Activated CD4-positive, alpha-beta T cell treated with anti-CD3 and anti-CD28 coated beads, Interleukin-2, amount 10 ng/mL, durations not matched to agents 24 days and 14 days (primary cell): ENCODE measurements at places on chromosomes 11 and 22. TPM values are rescaled to one million over a fixed set of nuclear protein-coding genes. Genes with fewer than 3 reads are reported as not detected.

- DNase-seq = no peak
These were observed 33.5 kb upstream of the TOLLIP start for GRCh38 chr11:1342946-1343345.

Gene OR52I1
- total RNA-seq = not detected in 2 replicates

GRCh38 chr11:112584672-112585071 lies 324.0 kb upstream of the PLET1 start:
- DNase-seq = no peak

- DNase-seq = no peak
These were observed 54.0 kb downstream of the C11orf91 start for GRCh38 chr11:33646629-33647028.

- DNase-seq = no peak
These were observed 24.2 kb downstream of the FBLN1 start for GRCh38 chr22:45526768-45527360.

Gene PGA3
- total RNA-seq = not detected in 2 replicates

DNA sequence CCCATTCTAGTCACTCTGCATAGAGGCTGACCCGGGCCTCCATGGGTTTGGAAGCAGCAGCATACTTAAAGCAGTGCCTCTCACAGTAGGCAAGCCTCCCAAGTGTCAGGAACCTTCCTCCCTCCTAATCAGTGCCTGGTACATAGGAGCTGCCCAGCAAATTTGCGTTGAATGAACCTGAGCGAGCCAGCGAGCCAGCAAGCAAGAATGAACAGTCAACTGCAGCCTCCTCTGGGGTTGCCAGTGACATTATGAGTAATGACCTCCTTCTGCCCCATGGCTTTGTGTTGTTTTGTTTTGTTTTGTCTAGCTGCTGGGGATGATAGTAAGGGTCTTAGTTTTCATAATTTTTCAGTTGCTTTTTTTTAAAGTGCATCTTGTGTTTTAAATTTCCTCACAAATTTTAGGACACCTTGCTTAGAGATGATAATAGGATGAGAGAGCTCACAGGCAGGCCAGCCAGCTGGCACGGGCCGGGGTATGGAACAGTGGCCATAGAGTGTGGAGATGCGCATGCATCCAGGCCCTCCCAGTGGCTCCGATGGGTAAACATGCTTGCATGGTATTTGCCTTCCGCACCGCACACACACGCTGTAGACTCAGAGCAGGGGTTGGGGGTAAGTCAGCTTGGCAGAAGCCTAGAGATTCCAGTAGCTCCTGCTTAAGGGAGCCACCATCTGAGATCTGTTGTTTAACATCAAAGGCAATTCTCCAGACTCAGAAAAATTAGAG lies 36.1 kb downstream of the TTC12 start:
- no peak for DNase-seq

- no peak for DNase-seq
These were observed 116.2 kb downstream of the NECTIN1 start for GRCh38 chr11:119612814-119613213.

DNA sequence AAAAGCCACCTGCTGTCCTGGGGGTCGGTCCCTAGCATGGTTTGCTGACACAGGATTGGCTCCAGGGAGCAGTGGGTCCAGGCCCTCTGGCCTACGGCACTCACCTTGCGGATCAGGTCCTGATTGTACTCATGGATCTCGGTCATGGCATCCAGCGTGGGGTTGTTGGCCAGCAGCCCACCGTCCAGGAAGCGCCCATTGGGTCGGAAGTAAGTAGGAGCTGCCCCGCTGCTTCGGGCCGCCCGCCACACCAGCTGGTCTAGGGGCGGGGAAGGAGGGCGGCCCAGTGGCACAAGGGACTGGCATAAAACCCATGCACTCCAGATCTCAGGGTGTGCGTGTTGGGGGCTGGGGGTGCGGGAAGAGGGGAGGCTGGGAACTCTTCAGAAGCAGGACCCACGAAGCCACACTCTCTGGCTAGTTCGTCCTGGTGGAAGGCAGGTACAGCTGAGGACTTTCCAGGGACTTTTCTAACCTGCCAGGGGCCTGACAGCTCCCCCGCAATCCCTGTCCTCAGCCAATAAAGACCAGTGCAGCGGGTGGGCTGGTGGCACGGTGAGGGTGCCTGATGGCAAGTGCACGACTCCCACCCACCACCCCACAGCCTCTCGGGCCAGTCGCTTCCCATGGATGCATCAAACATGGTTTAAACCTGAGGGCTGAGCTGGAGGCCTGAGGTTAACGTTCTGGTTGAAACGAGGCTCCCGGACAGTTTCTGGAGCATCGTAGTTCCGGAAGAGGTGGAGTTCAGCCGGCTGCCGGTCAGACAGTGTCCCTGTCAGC lies 5.1 kb upstream of the BAIAP2L2 start:
- DNase-seq = no peak

DNA sequence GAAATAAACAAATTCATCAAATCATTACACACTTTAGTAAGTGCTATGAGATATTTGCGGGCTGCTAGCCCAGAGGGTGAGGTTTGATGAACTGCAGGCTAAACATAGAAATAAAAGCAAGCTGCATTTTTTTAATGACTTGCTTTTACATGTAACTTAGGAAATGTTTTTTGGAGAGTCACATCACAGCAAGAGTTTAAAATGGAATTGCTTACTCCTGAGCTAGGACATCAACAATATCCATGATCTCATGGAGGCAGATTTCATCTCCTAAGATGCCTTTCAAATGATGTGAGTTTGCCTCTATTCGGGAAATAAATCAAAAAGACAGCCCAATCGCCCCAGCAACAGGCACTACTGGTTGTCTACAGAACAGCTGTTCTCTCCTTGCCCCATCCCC lies 73.4 kb upstream of the CD44 start:
- no peak for DNase-seq

Gene FAM227A
- 0.30 and 0.71 TPM in 2 replicates for total RNA-seq

- no peak for DNase-seq
These were observed 500.6 kb upstream of the CHORDC1 start for GRCh38 chr11:90723475-90723874.

GRCh38 chr11:72710278-72710677 lies 36.1 kb upstream of the PDE2A start:
- no peak for DNase-seq

GRCh38 chr11:33779849-33780528 lies 5.7 kb upstream of the FBXO3 start:
- DNase-seq = no peak

- no peak for DNase-seq
These were observed 15.1 kb downstream of the TMEM184B start for GRCh38 chr22:38257650-38258250.

Gene DEFB131B
- not detected in 2 replicates for total RNA-seq

DNA sequence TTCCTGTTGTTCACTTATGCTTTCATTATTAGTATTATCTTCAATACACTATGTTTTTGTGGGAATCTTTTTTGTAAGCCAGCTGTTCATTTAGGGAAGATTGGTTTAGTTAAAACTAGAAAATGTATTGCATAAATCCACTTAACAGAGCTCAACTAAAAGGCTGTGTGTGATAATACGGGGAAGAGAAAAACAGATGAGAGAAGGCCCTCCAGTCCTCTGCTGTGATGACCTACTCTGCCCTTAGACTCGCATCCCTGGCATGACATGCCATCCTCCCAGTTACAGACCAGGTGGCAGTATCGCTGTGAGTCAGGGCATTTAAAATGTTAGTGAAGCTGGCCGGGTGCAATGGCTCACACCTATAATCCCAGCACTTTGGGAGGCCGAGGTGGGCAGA lies 173.4 kb upstream of the TTC12 start:
- DNase-seq = no peak

GRCh38 chr11:130181295-130182272 lies 22.0 kb downstream of the ST14 start:
- no peak for DNase-seq

Gene TBC1D10A
- 18.9 and 19.3 TPM in 2 replicates for total RNA-seq

- no peak for DNase-seq
These were observed 1.3 kb upstream of the CLDN25 start for GRCh38 chr11:113778111-113778910.

Gene UBQLN3
- not detected in 2 replicates for total RNA-seq

DNA sequence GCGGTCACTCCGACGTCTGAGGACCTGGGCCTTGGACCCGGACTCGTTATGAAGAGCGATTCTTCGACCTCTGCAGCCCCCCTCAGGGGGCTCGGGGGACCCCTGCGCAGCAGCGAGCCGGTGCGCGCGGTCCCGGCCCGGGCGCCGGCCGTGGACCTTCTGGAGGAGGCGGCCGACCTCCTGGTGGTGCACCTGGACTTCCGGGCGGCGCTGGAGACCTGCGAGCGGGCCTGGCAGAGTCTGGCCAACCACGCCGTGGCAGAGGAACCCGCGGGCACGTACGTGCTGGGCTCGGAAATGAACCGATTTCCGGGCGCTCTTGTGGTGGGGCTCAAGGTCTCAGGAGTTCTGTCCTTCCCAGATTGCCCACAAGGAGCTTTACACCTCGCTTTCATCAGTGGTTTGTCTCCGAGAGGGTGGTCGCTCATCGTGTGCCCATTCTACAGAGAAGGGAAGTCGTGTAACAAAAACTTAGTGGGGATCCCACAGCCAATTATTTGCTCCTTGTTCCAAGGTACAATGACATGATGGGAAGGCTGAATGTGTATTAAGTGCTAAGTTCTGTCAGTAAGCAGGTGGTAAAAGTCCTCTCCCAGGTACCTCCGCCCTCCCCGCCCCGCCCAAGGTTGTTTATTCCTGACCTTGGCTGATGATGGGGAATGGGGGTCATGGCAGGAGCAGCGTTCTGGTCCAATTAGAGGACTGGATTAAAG lies 695 bp downstream of the PEX26 start:
- DNase-seq = peak; percentile 84

Gene HEPN1
- not detected in 2 replicates for total RNA-seq

Gene GRIK4
- total RNA-seq = 0.02 and 0.09 TPM in 2 replicates

Gene PHRF1
- total RNA-seq = 54.8 and 57.4 TPM in 2 replicates

DNA sequence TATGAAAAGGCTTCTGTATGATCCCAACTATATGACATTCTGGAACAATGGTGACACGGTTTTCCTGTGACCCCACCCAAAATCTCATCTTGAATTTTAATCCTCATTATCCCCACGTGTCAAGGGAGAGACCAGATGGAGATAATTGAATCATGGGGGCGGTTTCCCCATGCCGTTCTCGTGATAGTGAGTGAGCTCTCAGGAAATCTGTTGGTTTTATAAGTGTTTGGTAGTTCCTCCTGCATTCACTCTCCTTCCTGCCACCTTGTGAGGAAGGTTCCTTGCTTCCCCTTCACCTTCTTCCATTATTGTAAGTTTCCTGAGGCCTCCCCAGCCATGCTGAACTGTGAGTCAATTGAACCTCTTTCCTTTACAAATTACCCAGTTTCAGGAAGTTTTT lies 53.1 kb upstream of the TSPAN18 start:
- no peak for DNase-seq

DNA sequence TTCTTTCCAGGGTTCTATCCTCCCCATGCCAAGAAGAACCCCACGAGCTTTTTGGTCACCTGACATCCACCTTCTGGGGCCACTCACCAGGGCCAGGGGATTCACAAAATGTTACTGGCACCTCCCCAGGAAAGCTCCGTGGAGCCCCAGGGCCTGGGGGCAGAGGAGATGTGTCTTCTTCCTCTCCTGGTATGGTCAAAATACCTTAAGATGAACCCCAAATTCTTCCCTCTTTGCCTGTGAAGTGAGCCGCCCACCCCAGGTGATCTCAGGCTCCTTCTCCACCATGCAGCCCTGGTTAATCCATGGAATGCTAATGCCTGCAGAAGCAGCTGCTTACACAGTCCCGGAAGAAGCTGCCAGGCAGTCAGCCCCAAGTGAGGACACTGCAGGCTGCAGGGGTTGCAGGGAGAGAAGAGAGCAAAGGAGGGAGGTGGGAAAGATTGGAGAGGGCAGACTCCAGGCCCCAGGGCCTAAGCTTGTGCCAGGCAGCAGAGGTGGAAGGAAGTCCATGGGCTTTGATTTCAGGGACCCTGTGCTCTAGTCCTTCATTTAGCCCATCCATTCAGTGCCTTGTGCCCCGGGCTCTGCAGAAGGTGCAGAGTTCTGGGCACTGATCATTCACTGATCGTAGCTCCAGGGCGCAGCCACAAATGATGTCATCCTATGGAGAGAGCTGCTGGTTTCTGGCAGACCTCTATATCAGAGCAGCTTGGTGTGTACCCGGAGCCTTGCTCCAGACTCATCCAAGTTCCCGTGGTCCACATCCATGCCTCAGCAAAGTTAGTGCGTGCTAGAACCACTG lies 127.9 kb upstream of the NECTIN1 start:
- no peak for DNase-seq
